Muscle of back (tissue), 13 donors: ENCODE measurements at places on chromosomes 7 and 10.

DNA sequence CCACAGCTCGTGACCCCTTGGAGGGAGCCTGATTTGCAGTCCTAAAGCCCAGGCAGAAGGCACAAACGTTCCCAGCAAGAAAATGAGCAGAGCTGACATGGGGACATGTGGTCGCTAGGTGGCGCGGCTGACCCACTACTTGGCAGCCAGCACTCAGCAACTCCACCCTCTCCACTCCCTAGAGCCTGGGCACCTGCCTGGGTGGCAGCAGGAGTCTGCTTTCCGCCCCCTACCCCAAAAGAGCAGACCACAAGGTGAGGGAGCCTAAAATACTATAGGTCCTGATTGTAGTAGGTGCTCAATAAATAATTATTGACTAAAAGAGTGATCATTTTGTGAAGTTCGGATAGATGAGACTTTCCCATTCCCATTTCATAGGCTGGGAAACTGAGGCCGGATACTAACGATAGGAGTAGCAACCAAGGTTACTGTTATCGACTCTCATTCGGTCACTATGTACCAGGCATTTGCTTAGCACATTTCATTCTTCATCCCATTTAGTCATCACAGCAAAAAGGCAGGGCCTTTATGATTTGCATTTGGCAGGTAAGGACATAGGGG, 57.4 kb downstream of the NEUROG3 start:
- peak; percentile 67 for DNase-seq

- peak; percentile 74 for DNase-seq
Measured at GRCh38 chr10:78952686-78953085, 116.1 kb upstream of the ZMIZ1 start.

DNA sequence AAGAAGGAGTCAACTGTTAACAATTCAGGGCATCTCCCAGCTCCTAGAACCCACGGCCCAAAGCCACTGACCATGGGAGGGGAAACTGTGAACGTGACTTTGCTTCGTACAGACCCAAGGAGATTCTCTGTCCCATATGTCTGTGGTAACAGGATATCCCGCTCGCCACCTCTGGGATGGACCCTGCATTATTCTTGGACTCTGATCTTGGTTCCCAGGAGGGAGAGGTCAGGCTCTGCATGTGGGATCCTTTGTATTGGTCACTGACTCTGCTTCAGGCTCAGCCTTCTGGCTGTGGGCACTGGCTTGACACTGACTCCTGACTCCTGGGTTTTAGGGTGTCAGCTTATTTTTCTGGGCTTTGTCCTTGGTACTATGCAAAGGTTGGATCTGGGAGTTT, 13.5 kb upstream of the MBL2 start:
- DNase-seq, result no peak

DNA sequence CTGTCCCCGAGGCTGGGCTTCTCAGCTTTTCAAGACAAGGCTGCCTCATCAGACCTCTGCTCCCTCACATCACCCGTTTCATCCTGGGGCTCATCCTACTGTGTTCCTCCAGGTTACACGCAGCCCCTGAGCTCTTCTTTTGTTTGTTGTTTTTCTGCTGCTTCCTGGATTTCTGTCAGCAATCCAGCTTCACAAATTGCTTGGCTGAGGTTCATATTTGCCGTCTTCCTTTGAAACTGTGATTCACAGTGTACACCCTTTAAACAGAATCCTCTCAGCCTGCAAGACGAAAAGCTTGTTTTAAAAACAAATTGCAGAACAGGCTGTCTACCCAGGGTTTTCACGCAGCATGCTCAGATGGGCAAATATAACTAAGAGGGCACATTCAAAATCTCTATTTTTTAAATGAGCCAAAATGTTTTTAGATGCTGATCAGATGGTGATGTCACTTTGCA, 39.1 kb upstream of the PARD3 start:
- peak; percentile 79 for DNase-seq

GRCh38 chr7:142889816-142890215, 4.3 kb upstream of the TRPV6 start:
- DNase-seq, result no peak

GRCh38 chr7:132336797-132337196, 239.5 kb downstream of the PLXNA4 start:
- no peak for DNase-seq

GRCh38 chr7:157022681-157023588, 12.5 kb upstream of the MNX1 start:
- no peak for DNase-seq

GRCh38 chr7:51198654-51199053, 118.0 kb downstream of the COBL start:
- no peak for DNase-seq

- DNase-seq, result no peak
Measured at GRCh38 chr7:3083350-3083749, 39.7 kb upstream of the CARD11 start.
